CD4-positive, alpha-beta T cell treated with Interleukin-10 for 1 hour (primary cell): ENCODE measurements at places on chromosomes 1 and 21.

DNA sequence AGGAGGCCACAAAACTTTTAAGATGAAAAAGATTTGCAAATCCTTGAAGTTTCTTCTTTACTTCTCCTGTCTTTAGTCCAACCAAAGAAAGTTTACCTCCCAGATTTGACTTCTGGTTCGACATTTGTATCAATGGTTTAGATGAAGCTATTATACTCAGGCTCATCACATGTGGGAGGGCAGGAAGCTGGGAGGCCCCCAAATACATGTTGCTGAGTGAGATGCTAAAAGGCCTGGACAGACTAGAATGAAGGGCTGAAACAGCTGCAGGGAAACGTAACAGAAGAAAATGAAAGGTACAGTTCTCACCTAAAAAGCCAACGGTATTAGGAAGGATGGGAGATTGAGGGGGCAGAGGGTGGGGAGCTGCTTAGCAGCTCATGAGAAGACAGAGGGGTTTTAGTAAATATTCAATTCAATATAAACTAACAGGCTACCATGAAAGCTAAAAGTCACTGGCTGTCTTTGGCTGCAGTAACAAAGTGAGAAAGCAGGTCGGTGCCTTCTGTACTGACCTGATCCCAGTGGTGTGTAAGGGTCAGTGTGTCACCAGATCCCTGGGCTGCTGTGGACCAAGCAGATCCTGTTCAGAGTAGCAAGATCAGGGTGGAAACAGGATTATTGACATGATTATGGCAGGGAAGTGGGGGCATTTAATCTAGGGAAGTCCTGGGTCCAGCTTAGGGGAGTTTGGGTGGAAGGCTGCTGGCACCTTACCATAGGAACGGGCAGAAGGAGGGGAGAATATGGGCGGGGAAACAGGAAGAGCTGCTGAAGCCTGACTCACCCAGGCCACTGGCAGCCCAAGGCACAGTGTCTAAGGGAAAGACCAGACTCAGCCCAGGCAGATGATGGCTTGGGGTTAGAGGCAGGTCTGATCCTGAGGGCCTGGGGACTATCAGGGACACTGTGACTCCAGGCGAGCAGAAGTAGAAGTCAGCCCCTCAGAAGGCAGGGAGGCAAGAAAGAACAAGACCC is 60.4 kb downstream of the KCNN3 start:
- no peak for DNase-seq

DNA sequence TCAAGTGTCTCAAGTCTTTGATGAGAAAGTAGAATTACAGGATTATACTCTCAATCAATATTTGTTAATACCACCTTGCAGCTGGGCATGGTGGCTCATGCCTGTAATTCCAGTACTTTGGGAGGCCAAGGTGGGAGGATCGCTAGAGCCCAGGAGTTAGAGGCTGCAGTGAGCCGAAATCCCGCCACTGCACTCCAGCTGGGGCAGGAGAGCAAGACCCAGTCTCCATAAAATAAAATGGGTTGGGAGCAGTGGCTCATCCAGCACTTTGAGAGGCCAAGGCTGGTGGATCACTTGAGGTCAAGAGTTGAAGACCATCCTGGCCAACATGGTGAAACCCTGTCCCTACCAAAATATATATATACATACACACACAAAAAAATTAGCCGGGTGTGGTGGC is 1.2 kb upstream of the NCMAP start:
- DNase-seq = no peak

DNA sequence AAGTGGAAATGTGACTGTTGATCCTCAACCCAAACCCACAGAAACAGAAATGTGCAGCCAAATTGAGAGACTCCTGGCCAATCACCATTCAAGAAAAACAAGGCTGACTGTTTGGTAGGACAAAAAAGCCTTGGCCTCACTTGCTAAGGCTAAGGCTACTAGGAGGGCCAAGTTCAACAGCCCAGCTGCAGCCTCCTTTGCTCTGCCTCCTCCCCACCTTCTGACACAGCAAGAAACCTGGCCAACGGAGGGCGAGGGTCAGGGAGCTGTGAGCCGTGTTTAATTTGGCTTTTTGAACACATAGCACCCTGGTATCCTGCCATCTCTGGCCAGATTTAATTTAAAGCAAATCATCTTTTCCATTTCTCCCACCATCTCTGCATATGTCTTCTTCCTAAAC is 165.8 kb upstream of the RAB4A start:
- DNase-seq = no peak

- no peak for DNase-seq
These were observed 65.4 kb upstream of the LYST start for GRCh38 chr1:235932090-235932510.

GRCh38 chr1:226676381-226676780 is 62.7 kb downstream of the ITPKB start:
- no peak for DNase-seq

DNA sequence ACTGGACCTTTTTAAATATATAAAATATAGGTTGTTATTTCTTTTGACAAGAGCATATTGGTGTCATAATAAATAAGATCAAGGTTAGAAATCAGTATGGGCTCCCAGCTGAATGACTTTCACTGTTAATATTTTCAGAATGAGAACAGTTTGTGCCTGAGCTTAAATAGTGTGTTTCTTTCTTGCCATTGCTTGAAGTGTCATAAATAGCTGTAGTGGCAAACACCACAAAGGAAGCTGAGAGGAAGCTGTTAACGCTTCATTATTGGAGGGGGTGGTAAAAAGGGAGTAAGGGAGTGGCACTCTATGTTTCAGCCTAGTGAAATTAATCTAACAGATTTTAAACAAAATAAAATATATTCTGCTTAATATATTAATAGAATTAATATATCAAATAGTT is 1089.8 kb upstream of the NCAM2 start:
- DNase-seq = no peak

- peak; percentile 1 for DNase-seq
These were observed 101.3 kb upstream of the HMCN1 start for GRCh38 chr1:185632659-185633423.

GRCh38 chr1:199121047-199121446 is 482.2 kb downstream of the PTPRC start:
- no peak for DNase-seq

DNA sequence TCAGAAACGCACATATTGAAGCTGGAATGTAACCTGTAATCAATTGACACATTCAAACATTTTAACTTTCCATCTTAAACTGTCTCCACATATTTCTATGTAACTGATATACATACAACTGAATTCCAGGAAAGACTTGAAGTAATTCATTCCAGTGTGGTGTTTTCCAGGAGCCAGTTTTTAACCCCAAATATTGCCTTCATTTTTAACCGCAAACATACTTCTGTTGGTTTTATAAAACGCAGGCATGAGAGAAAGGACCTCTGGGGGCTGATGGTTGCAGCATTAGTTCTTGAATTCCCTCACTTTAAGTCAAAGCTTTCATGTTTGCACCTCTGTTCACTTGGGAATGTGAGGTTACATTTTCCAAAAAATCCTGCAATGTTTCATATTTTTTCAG is 204.1 kb downstream of the CRB1 start:
- no peak for DNase-seq

DNA sequence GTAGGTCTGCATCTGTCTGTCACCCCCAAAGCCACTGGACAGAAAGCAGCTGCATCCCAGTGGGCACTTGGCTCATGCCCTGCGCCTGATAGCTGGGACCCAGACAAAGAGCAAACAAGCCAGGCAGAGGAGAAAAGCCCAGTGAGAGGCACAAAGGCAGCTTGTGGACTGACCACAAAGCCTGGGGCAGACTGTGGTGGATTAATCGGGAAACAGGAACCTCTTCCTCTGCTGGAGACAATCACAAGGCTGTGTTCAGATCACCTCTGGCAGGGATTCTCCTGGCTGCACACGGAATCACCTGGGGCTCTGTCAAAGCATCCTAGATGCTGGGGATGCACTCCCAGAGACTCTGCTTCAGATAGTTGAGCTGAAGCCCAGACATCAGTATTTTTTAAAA is 15.2 kb upstream of the GJB5 start:
- DNase-seq = no peak

DNA sequence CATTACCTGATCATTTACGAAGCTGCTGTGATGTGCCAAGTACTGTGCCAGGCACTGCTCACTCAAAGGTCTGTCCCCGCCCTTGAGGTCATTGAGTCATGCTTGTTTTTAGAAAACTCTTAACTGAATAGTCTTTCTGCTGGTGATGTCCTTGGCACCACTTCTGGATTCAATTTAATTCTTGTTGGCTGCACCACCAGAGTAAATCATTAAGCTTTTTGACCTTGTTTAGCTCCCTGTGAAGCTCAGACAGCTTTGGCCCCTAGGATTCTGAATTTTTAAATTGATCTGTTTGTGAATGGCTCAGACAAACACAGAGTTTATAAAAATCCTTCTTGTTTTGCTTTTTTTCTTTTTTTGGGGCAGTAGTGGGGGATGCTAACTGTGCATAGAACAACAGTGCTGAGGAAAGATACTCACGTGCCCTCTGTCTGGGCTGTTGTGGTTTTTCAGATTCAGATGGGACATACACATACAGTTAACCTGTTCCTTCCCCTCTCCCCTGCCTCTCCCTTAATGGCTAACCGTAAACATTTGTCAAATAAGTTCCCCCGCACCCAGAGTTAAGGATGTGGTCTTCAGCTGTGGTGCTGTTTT is 67.6 kb downstream of the MTR start:
- DNase-seq = no peak

DNA sequence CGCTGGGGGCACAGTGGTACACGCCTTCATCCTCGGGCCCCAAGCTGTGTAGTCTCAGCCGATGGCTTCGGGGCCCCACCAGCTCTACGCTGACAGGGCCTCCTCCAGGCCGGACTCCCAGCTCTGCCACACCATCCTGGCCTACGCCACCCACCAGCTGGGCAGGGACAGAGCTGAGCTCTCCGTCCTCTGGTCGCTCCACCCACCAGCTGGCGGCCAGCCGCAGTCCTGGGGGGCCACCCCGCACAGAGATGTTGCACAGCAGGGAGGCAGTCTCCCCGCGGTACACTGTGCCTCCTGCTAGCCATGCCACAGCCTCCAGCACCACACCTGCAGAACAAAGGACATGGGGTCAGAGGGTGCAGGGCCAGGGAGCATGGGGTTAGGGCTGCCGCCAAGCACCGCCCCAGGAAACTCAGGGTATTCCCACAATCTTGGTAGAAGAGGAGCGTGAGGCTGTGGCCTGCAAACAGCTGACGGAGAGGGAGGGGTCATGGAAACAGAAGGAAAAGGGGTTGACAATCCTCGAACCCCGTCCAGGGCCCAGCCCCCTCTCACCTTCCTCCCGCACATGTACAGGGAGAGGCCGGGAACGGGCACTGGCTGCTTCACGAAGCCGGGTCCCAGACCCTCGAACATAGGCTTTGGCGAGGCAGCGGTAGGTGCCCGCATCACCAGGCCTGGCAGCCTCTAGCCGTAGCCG is 5.9 kb downstream of the IGSF8 start:
- no peak for DNase-seq

DNA sequence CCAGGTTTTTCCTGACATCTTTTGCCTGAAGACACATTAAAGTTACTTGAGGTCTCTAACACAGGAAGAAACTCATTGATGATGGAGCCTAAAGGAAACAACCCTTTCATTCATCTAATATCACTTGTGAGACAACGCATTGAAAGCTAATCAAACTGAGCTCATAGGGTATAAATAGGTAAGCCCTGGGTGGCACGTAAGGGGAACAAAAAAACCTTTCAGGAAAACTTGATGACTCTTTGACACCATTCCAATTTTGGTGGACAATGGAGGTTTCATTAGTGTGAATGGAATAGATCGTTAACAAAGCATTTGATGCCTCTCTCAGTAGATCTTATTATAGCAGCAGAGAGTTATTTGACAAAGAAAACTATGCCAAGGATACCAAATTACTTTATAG is 80.7 kb upstream of the DUSP10 start:
- no peak for DNase-seq
